ENCODE measurements at places on chromosomes 7 and 10.

- no peak for DNase-seq
Measured at GRCh38 chr7:145212050-145212449, 376.2 kb upstream of the TPK1 start.

GRCh38 chr7:5495581-5496375, 72.1 kb upstream of the TNRC18 start:
- no peak for DNase-seq

GRCh38 chr10:61398366-61399129, 54.6 kb downstream of the TMEM26 start:
- no peak for DNase-seq

- no peak for DNase-seq
Measured at GRCh38 chr7:108166687-108167086, 36.5 kb upstream of the LAMB4 start.

GRCh38 chr7:22202141-22202540, 154.8 kb downstream of the RAPGEF5 start:
- DNase-seq, result no peak

- DNase-seq, result no peak
Measured at GRCh38 chr10:92732958-92733357, 43.2 kb downstream of the HHEX start.

DNA sequence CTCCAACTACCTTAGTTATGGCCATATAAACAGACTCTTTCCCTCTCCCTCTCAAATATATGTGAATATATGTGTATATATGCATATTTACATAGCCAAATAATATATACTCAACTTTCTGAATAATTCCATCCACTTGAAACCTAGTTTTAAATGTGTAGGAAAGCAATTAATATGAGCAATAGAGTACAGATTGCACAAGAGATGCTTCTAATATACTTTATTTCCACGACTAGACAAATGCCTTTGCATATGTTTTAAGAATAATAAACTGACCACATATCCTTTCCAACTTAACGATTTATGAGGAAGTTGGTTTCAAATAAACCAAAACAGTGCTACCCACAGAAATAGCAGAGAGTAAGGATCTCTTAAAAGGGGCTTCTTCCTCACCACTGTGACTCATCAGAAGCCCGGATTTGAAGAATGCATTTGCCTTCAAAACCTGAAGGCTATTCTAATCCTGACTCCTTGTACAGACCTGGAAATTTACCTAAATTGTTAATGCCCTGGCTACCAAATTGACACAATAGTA, 266.3 kb downstream of the AHR start:
- no peak for DNase-seq

GRCh38 chr10:112139176-112139575, 44.4 kb downstream of the GPAM start:
- DNase-seq, result no peak

DNA sequence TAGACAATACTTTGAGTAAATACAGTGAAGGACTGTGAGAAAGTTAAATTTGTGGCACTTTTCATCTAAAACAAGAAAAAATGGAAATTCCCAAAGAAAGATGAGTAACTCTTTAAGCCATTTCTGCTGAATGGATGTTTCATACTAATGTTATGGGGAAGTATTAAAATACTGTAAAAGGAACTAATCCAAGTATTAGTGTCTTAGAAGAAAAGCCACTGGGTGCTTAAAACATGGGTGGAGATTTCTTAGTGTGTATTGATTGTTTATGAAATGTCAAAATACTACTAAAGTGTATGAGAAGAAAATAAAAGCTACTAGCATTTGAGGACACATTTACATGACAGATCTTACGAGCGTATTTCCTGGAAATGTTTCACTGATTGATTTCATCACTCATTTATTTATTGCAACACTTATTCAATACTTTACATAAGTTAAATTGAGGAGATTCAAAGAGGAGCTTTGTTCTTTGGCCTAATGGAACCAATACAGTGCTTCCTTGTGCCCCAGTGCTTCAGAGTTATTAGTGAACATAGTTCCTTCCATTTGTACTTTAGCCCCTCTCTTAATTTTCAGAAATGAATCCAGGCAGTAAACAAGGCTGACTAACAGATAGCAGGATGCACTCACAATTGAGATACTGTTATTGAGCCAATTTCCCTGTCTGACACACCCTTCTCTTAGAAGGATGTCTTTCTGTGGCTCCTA, 155.5 kb upstream of the AHR start:
- no peak for DNase-seq

- DNase-seq, result no peak
Measured at GRCh38 chr10:133390597-133391248, 3.2 kb upstream of the MTG1 start.

GRCh38 chr7:79664884-79665676, 211.6 kb upstream of the MAGI2 start:
- no peak for DNase-seq

DNA sequence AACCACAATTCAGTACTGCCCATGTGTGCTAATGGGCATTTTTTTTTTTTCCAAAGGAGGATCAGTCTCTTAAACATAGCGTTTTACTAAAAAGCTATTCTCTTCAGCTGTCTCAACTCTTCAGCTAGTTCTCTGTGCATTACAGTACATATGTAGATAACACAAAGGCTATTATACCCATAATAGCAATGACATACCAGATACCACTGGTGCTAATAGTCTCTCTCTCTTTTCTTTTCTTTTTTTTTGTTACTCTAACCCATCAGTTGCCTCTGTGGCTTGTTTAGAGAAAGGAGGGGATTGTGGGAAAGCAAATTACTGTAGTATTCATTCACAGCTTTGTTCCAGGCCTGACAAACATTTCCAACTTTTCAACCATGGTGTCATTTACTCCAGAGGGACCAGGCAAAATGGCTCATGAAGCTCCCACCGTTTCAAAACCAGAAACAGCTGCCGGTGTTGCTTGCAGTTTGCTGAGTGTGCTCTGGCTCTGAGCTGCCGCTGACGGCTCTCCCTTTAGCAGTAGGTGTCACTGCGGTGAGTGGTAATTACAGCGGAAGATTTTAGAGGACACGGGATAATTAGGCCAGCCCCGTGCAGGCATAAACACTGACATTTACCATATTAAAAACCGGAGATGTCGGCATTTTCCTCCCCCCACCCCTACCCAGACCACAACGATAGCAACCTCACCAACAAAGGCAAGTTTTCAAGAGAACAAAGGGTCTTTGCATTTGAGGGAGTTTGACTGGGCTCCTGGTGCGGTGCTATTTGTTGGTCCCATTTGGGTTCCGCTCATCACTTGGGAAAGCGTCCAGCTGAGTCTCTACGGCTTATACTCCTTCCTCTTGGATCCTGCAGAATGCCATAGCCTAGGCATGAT, 1005.5 kb downstream of the KCNMA1 start:
- no peak for DNase-seq

DNA sequence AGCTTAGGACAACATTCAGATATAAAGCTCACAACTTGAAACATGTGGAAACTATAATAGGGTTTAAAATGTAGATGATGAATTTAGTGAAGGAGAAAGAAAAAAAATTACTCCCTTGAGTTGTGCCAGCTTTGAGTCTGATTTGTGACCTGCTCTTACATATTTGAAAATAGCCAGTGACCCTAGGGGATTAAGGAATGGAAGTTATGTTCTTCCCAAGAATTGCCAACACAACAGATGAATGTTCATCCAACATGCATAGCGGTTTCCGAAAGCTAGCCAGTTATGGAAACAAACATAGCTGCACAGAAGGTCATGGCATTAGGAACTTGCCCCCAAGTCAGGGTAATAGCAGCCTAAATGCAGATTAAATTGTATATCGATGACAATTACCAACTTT, 10.8 kb downstream of the TMEM196 start:
- no peak for DNase-seq

GRCh38 chr7:115672024-115672423, 358.5 kb downstream of the TFEC start:
- no peak for DNase-seq

DNA sequence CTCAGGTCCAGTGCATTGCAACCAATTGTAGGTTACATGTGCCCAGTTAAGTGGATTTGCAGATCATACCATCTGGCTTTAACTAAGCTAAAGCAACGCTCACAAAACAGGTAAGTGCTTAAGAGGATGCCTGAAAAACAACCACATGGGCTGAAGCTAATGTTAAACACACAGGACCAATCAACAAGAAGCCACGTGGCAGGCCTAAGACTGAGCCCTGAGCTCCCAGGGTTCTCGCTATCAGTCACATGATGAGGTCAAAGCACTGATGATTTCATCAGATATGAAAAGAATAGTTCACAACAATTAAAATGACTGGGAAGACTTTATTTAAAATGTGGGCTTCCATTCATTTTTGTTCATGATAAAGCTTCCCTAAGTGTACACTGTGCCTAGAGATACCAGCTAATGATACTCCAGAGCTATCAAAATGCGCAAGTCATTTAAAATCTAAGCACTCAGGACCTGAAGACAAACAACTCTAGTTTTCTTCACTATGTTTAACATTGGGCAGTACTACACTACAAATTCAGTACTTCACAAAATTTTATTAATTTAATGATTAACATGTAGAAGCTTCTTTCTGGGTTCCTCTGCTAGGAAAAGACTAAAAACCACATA, 90.6 kb downstream of the PIP4K2A start:
- no peak for DNase-seq

- no peak for DNase-seq
Measured at GRCh38 chr10:91930939-91931338, 7.4 kb downstream of the BTAF1 start.

GRCh38 chr7:138907201-138907847, 73.9 kb downstream of the KIAA1549 start:
- no peak for DNase-seq

DNA sequence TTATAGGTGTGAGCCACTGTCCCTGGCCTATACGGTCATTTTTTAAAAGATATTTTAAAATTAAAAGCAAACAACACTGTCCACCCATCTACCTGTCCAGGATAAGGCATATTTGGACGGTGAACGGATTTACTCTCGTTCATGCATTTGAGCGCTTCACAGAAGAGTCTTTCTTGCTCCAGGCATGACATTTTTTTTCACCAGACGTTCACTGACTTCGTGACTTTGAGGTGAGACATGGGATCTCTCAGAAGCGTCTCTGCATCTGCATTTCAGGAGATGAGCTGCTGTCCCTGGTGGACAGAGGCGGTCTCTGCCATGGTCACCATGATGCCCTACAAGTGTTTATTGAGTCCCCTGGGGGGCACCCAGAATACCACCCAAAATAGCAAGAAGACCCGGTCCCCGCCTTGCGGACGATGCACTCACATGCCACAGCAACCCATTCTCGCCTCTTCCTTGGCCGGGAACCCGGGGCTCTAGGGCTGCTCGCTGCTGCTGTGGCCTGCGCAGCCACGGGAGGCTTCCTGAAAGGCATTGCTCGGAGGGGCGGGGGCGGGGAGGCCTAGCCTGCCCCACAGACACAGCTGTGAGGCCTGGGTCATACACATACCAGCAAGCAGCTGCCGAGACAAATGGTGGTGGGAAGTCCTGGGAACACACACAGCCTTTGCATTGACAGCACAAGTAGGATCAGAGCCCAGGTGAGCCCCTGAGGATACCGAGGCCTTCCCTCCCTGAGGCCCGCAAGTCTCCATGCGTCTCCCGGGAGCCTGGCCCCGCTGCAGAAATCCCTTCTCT, 84.4 kb downstream of the RGS10 start:
- no peak for DNase-seq

- DNase-seq, result no peak
Measured at GRCh38 chr10:24383681-24384106, 174.8 kb downstream of the KIAA1217 start.

- no peak for DNase-seq
Measured at GRCh38 chr7:138658889-138659288, 42.3 kb downstream of the SVOPL start.

- no peak for DNase-seq
Measured at GRCh38 chr7:106524690-106525059, 136.3 kb downstream of the CCDC71L start.

Data from T-cell (primary cell).